ENCODE measurements at places on chromosomes 13 and 19. TPM values are rescaled to one million over a fixed set of nuclear protein-coding genes. Genes with fewer than 3 reads are reported as not detected.

The KLF1 gene
- not detected for polyA plus RNA-seq

The SH2D3A gene
- polyA plus RNA-seq = 37.9 TPM

The ERICH4 gene
- not detected for polyA plus RNA-seq

DNA sequence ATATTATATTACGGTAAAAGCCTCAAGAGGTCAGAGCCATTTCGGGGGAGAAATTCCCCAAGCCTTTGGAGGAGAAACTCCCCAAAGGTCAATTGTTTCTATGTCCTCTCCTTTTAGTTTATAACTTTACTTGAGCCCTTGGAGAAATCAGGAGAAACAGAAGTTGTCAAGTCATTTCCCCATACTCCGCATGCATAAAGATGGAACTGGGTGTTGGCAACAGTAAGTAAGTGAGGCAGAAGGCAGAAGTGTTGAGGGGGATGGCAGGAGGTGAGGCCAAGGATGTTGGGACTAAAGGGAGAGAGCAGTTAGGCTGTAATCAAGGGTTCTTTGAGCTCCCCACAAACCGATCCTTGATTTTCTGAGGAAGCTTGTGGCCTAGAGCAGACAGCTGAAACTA, 307.9 kb downstream of the ENOX1 start:
- no peak for DNase-seq
- no peak overlapping the region for H3K4me3 ChIP-seq
- H3K4me1 ChIP-seq = no peaks in the 10 kb centered on the region
- no peaks in the 10 kb centered on the region for H3K27me3 ChIP-seq
- no peak overlapping the region for H3K27ac ChIP-seq

GRCh38 chr19:1929021-1929742, 11.8 kb upstream of the CSNK1G2 start:
- DNase-seq = peak; percentile 79
- H3K36me3 ChIP-seq = no peaks in the 10 kb centered on the region
- peaks cover 31% of the 10 kb centered on the region for H3K4me1 ChIP-seq
- peak overlapping the region; percentile 13 for H3K4me3 ChIP-seq
- H3K27ac ChIP-seq = no peak overlapping the region

- H3K4me3 ChIP-seq = no peak overlapping the region
- H3K36me3 ChIP-seq = no peaks in the 10 kb centered on the region
- no peaks in the 10 kb centered on the region for H3K27me3 ChIP-seq
Measured at GRCh38 chr13:107518292-107518691, 697.0 kb downstream of the LIG4 start.

DNA sequence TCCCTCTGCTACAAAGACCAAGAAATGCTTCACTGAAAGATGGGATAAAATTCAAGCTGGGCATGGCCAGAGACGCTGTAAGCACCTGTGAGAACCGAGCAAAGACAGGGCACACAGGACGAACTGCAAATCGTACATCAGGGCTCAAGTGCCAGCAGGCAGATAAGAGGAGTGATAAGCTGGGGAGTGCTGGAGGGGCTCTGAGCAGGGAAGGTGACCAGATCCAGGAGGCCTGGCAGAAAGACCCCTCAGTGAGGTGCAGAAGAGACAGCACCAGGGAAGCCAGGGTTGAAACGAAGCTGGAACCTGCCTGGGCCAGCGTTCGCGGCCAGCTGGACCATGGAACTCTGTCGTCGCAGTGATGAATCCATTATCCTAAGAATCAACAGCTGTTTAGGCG, 10.2 kb downstream of the RAB20 start:
- no peaks in the 10 kb centered on the region for H3K4me1 ChIP-seq
- H3K4me3 ChIP-seq = no peak overlapping the region
- H3K27me3 ChIP-seq = no peaks in the 10 kb centered on the region
- no peak overlapping the region for H3K27ac ChIP-seq
- no peaks in the 10 kb centered on the region for H3K36me3 ChIP-seq
- DNase-seq = no peak

- H3K4me1 ChIP-seq = no peaks in the 10 kb centered on the region
- no peak overlapping the region for H3K4me3 ChIP-seq
- no peak for DNase-seq
- H3K27me3 ChIP-seq = no peaks in the 10 kb centered on the region
- peaks cover 92% of the 10 kb centered on the region for H3K36me3 ChIP-seq
Measured at GRCh38 chr19:15250640-15250993, 18.4 kb upstream of the EPHX3 start.

DNA sequence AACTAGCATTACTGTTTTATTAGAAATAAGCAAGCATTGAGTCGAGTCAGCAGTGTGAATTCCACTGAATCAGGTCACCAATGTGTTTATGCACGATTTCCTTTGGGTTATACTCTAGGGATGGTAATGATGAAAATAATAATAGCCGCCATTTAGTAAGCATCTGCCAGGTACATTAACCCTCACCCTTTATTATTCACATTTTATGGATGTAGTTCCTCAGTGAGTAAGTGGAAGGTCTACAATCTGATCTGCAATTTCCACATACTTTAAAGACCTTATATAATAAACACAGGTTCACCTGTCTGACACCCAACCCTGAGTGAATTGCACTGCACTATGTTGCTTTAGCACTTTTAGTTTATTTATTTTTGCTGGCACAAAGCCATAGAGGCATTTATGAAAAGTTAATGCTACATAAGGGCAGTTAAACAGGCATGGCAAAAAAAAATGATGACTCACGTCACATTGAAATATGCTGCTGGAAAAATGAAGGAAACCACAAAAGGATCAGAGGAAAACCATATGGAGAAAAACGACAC, 122.4 kb downstream of the TRPC4 start:
- H3K27ac ChIP-seq = no peak overlapping the region
- no peaks in the 10 kb centered on the region for H3K4me1 ChIP-seq
- H3K4me3 ChIP-seq = no peak overlapping the region
- H3K36me3 ChIP-seq = no peaks in the 10 kb centered on the region
- H3K27me3 ChIP-seq = no peaks in the 10 kb centered on the region
- no peak for DNase-seq

DNA sequence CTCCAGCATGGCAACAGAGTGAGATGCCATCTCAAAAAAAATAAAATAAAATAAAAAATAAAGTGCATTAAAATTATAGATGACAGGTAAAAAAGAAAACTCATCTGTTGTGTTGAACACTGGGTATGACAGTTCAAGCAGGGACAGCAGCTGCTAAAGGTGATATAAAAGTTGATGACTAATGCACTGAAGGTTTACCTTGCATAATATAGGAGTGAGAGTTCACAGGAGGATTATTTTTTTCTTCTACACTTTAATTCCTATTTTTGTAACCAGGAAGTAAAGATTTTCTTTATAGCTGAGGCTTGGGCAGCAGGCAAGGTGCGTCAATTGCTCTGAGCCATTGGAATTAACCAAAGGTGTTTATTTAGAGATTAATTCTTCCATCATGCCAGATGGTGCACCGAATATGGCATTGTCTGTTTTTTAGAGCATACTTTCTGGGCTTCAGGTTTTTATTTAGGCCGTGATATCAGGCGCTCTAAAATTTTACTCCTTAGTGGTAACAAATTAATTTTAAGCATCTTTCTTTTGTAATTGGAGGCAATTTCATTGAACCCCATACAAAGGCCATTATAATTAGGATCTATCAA, 337.0 kb upstream of the SLC10A2 start:
- H3K36me3 ChIP-seq = no peaks in the 10 kb centered on the region
- no peaks in the 10 kb centered on the region for H3K27me3 ChIP-seq
- DNase-seq = no peak
- H3K4me1 ChIP-seq = no peaks in the 10 kb centered on the region
- H3K4me3 ChIP-seq = no peak overlapping the region
- no peak overlapping the region for H3K27ac ChIP-seq

- H3K36me3 ChIP-seq = no peaks in the 10 kb centered on the region
- DNase-seq = no peak
- no peaks in the 10 kb centered on the region for H3K4me1 ChIP-seq
- no peak overlapping the region for H3K4me3 ChIP-seq
- H3K27me3 ChIP-seq = no peaks in the 10 kb centered on the region
Measured at GRCh38 chr13:44643256-44643655, 67.1 kb upstream of the TSC22D1 start.

DNA sequence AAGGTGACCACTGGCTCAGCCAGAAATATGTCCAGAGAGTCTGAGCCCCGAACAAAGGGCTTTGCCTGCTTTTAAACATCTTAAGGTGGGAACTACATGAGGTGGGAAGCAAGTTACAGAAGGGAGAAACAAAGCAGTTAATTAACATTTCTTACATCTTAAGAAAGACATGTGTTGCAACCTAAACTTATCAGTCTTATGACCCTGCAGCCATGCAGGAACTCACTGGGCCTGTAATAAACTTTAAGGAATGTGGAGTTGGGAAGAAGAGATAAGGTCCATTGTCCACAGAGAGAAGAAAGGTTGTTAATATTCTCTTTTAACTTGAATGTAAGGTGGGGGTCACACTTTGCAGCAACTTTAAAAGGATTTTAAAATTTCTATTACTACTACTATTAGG, 46.8 kb upstream of the CYP2A7 start:
- H3K4me1 ChIP-seq = no peaks in the 10 kb centered on the region
- H3K4me3 ChIP-seq = no peak overlapping the region
- no peak overlapping the region for H3K27ac ChIP-seq
- no peaks in the 10 kb centered on the region for H3K36me3 ChIP-seq
- no peak for DNase-seq
- H3K27me3 ChIP-seq = no peaks in the 10 kb centered on the region

DNA sequence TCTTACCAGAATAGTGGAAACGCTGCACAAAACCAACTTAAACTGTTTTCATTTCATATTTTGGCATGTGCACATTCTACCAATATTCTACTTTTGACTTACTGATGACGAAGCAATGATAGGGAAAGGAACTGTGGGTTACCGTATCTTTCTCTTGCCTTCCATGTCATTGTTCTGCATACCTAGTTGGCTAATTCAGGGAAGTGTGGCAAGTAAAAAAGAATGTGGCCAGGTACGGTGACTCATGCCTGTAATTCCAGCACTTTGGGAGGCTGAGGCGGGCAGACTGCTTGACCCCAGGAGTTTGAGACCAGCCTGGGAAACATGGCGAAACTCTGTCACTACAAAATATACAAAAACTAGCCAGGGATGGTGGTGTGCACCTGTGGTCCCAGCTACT, 108.2 kb downstream of the SIPA1L3 start:
- H3K27me3 ChIP-seq = no peaks in the 10 kb centered on the region
- H3K4me1 ChIP-seq = no peaks in the 10 kb centered on the region

All from CD4-positive, alpha-beta memory T cell (primary cell).